ENCODE measurements at places on chromosomes 13 and 19. TPM values are rescaled to one million over a fixed set of nuclear protein-coding genes. Genes with fewer than 3 reads are reported as not detected.

C19orf85 gene
- not detected for polyA plus RNA-seq

- no peak for DNase-seq
These were observed 10.4 kb downstream of the CPB2 start for GRCh38 chr13:46094478-46094877.

- no peak for DNase-seq
These were observed 42.6 kb downstream of the KL start for GRCh38 chr13:33058776-33059327.

GRCh38 chr19:5127717-5128116 lies 158.8 kb downstream of the KDM4B start:
- DNase-seq: no peak

GRCh38 chr13:31545616-31546015 lies 193.7 kb upstream of the RXFP2 start:
- no peak for DNase-seq

Measured in pancreas (tissue), 10 donors.